ENCODE measurements at places on chromosomes 4 and X.

DNA sequence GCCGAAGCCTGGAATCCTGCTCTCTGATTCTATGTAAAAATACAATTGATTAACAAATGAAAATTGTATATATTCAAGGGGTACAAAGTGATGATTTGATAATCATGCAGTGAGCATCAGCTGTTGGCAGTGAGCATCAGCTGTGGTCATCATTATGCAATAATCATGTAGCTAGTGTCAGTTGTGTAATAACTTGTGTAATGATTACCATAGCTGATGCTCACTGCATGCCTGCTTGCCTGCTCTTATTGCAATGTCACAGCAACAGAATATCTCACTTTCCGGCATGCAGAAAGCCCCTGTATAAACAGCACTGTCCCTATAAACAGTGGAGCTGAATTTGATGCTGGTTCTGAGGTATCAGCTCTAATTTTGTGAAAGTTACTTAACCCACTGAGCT, 46.8 kb downstream of the SULT1B1 start:
- no peak for DNase-seq

DNA sequence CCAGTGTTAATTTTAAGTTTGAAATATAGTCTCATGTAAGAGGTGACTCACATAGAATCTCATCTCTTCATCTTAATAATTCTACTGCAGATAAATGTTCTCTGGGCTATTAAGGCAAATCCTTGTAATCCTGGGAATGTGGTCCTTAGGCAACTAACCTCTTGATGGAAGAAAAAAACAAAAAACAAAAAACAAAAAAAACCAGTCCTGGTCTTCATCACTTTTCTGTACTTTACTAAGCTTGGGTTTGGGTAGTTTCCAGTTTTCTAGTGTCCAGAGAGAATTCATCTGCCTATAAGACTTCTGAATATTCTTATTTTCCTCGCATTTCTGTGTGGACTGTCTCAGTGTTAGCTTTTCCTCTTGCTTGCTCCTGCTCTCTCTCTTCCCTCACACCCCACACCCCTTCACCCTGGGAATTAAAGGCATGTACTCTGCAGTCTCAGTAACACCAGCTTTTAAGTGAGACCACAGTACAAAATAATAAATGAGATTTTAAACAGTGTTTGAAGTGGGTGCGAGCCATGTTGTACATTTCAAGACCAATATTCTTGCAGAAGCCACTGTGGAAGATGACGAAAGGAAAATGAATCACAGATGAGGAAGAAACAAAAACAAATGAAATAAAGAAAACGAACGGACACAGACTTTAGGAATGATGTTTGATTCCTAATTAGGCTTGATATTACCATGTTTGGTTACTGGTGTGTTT, 51.7 kb downstream of the HAND2 start:
- no peak for DNase-seq

DNA sequence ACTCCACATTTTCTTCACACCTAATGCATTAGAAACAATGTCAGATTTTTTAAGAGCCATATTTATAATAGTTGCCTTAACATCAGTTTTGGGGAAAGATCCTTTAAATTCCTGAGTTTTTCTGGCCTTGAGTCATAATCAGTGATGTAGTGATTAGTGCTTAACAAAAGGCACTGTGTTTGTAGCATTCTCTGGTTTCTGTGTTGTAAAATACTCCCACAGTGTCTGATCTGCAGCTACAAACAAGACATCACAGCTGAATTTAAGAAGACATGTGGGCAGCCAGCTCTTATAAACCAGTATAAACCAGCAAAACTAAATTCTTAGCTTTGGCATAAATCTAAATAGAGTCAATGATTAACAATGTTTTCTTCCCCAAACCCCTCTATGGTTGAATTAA, 233.8 kb downstream of the FSTL5 start:
- no peak for DNase-seq

DNA sequence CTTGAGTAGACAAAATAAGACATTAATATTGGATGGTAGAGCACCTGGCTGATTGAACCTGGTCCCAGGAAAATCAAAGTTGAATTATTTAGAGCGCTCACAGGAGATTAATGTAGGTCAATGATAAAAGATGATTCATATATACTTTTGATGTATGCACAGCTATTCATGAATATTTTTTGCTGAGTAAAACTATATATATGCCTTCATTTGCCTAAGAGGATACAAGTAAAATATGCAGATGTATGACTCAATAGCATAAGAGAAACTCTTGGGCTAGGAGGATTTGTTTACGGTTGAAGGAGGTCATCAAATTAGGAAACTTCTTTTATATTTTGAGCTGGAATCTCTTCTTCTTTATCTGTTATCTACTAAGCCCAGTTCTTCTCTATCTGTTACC, 202.7 kb upstream of the HS3ST1 start:
- no peak for DNase-seq

GRCh38 chr4:98996056-98996764, 689 bp downstream of the METAP1 start:
- peak; percentile 28 for DNase-seq

- DNase-seq = no peak
Observed at GRCh38 chr4:83889802-83890201, 353.9 kb downstream of the GPAT3 start.

DNA sequence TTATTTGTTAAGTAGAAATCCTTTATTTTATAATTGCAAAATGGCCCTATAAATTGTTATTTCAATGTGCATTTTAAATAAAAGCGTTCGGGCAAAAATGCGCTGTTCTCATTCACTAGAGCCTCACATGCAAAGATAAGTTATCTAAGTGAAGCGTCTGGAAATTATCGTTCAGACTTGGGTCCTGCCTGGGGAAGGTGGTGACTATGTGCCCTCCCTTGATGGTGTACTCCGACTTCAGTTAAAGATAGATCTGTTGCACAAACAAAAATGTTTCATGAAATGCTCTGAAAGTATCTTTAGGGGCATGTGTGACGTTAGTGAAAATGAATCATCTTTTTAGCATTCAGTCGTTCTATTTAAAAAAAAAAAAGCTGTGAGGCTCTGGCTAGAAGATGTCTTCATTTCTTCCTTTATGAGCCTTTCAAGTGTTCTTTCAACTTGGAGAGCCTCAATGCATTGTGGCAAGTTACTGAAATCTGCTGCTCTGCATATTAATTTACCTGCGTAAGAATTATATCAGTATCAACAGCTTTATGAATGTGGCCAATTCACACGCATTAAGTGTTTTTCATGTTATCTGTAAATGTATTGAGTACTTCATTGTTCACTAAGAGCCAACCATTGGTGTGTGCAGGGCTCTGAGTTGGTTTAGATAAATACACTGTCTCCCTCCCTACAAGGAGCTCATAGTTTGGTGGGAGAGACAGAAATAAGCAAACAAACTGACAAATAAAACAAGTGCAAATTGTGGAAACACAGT, 83.0 kb downstream of the AFF1 start:
- DNase-seq = no peak

DNA sequence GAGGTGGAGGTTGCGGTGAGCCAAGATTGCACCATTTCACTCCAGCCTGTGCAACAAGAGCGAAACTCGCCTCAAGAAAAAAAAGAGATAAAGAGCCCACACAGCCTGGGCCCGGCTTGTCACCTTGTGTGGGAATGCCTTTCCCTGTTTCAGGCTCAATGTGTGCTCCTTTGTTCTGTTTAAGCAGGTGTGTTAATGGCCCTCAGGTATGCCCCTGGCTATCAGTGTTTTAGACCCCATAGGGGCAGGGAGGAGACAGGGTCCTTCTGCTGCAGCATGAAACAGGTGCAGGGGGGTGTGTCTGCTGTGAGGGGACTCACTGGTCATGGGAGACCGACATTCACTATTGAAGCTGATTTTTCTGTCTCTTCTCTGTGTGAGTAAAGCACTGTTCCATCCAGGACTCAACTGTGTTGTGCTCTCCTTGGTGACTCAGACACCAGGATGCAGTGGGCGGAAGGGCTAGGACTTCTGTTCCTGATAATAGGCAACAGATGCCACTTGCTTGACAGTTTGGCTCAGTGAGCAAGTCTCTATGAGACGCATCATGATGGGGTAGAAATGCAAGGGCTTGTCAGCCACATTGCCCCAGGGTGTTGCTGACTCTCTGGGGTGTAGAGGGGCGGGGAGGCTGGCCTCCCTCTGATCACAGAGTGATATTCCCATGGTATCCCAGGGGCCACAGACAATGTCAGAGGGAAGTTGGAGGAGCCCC, 15.6 kb upstream of the LAP3 start:
- DNase-seq = no peak
